ENCODE measurements at places on chromosomes 5 and 9.

DNA sequence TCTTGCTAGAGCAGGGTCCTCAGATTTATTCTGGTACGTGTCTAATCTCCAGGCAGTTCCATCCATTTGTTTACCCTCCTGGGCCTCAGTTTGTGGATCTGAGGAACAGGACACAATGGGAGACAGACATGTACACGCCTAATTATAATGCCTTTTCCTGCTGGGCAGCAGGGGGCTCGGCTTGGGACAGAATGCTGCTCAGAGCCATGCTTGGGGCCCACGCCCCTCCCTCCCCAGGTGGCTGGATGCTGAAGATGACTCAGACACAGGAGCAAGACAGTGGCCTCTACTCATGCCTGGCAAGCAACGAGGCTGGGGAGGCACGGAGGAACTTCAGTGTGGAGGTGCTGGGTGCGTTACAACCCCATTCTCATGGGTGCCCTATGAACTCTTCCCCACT lies 72.7 kb upstream of the ASS1 start:
- DNase-seq: no peak

DNA sequence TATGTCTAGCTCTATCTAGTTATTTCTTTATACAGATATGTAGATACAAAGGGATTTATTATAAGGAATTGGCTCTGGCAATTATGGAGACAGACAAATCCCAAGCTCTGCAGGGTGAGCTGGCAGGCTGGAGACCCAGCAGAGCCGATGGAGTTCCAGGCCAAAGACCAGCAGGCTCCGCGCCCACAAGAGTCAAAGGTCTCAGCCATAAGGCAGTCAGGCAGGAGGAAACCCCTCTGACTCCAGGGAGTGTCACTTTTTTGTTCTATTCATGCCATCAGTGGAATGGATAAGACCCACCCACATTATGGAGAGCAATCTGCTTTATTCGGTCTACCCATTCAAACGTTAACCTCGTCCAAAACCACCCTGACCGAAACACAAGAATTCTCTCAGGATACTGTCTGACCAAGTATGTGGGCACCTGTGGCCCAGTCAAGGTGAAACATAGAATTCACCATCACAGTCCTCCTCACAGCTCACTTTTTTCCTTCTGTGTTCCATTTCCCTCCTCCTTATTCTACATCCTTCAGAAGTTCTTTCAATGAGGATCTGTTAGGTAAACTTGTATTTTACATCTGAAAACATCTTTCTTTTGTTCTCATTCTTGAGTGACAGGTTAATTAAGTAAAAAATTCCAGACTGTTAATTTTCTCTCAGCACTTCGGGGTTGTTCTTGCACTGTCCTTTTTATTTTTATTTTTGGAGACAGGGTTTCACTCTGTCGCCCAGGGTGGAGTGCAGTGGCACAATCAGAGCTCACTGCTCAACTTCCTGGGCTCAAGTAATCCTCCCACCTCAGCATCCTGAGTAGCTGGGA lies 21.2 kb downstream of the RNF130 start:
- no peak for DNase-seq

GRCh38 chr9:108994695-108995094 lies 18.6 kb downstream of the CTNNAL1 start:
- DNase-seq: no peak

- DNase-seq: peak; percentile 49
Measured at GRCh38 chr9:105646879-105647594, 15.2 kb upstream of the TAL2 start.

- DNase-seq: no peak
Measured at GRCh38 chr5:18761801-18762200, 1127.5 kb downstream of the TAF11L14 start.

DNA sequence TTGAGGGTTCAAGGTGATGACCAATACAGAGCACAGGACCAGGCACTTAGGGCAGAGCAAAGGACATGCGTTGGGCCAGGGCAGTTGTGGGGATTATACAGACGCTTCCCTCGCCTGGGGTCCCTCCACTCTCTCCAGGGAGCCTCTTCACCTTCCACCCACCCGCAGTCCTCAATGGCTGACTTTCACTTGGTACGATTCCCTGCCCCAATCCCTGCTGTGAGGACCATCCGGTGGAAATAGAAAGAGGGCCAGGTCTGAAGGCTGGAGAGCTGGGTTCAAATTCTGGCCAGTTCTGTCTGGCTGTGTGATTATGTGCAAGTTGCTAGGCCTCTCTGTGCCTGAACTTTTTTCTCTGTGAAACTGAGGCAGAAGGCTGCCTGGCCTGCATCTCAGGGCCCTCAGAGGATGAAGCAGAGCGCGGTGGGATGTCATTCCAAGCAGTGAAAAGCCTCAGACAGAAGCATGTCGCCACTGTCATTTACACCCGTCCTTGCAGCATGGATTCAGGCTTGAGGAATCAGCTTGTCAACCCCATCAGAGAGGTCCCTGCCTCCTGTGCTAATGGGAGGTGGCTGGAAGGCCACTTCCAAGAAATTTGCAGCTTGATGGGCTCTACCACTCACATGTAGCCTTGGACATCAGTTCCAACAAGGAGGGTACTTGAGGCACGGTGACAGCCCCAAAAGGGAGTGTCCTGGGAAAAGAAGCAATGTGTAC lies 206.6 kb upstream of the IER5L start:
- DNase-seq: no peak

DNA sequence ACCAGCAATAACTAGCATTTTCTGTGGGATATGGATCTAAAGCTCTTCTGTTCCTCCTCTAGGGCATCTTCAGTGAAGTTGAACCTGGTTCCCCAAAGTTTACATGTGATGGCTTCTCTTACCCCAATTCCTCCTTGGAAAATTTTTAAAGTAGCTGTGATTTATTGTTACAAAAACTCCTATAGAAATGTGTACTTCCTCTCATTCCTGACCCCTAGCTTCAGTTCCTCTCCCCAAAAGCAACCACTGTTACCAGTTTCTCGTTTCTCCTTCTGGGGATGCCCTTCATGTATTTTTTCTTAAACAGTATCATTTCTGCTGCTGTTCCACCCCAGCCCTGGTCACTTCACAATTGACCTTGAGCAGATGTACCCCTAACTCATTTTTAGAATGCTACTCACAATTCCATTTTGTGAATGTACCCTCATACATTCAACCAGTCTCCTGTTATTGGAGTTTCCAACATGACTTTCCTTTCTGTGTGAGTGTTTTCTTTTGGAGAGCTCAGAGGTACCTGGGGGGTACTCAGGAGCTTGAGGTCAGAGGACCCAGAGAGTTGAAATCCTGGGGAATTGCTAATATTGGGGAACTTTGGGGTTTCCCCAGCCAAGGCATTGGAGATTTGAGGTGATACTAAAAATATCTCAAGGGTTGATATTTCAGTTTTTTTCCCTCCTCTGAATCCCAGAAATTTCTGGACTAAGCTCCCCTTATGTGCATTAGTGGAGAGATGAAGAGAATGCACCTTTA lies 18.6 kb upstream of the GLRX start:
- no peak for DNase-seq

GRCh38 chr9:4700091-4700490 lies 20.7 kb downstream of the CDC37L1 start:
- DNase-seq: no peak

DNA sequence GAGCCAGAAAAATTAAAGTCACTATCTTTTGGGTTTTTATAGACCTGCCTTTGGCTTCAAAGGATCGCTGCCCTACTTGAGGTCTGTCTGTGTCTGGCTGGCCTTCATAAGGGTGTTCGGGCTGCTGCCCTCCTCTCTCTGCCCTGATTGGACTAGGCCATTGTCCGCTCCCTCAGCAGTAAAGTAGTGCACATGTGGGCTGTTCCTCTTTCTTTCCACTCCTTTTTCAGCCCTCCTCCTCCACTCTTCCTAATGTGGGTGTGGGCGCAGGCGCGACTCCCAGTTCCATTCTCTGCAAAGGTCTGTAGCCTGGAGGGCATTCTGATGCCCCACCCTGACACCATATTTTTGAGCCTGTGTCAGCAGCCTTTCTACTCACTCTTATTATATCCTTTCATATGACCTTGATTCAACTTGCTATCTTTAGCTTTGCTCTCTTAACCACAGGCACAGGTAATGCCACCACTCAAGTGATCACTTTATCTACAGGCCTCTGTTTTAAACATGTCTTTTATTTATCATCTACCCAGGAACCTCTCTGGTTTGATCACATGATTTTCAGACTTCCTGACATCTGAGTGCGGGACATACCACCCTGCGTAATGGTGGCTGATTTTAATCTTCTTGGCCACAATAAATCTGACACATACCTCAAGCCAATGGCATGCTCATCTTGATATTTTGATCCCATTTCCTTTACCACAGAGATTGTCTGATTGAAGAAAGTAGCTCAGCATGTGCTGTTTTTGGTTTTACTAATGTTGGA lies 144.5 kb downstream of the AOPEP start:
- DNase-seq: no peak

DNA sequence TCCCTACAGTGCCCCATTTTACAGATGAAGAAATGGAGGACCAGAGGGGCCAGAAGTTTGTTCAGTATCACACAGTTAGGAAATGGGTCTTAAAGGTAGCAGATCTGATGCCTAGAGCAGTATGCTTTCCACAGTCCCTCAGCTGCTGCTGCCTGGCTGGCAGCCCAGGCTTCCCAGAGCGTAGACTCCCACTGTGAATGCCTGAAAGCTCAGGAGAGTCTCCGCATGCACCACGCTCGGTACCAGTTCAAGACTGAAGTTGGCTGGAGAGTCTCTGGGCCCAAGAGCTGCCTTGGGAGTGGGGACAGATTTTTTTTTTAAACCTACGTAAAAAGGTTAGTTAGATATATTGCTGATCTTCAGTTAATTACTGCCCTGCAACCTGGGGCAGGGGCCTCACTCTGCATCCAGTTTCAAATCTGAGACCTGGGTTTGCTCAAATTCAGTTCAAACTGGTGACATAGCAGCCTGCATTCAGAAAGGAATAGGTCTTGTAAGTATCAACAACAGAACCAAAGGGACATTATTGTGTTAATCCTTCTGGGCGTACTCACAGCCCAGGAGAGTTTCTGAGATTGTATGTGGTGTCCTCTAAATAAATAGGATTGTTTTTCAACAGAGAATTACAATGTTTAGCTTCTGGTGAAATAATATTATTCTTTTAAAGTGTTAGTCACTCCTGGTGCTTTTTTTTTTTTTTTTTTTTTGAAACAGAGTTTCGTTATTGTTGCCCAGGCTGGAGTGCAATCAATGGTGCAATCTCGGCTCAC lies 8.3 kb downstream of the NANS start:
- DNase-seq: peak; percentile 9
